ENCODE measurements at places on chromosomes 13 and 19. TPM values are rescaled to one million over a fixed set of nuclear protein-coding genes. Genes with fewer than 3 reads are reported as not detected.

Gene PINLYP
- total RNA-seq = 4.5 TPM

Gene HIPK4
- total RNA-seq = under 0.01 TPM

Gene ANGPTL4
- 1.0 TPM for total RNA-seq

Gene MEF2B
- total RNA-seq = not detected

Data from dermis microvascular lymphatic vessel endothelial cell (primary cell).